Cardiac fibroblast (primary cell): ENCODE measurements at places on chromosomes 3 and 15.

DNA sequence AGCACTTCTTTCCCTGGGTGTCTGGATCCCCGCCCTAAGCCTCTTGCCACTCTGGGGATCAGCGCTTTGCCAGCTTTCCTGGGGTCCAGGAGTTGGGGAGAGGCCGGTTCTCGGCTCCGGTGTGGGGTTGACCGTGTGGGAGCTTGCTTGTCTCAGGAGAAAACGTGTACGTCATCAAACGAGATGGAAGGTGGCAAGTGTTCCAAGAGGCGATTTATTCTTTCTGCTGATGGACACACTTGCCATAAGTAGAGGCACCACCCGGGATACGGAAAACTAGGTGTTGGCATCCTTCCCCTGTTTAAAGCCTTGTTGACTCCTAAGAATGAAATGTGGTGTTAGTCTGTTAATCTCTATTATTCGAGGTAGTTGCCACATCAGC, 295 bp downstream of the ZWILCH start:
- DNase-seq = no peak

- DNase-seq = no peak
Observed at GRCh38 chr3:171313702-171314101, 146.5 kb downstream of the TNIK start.

DNA sequence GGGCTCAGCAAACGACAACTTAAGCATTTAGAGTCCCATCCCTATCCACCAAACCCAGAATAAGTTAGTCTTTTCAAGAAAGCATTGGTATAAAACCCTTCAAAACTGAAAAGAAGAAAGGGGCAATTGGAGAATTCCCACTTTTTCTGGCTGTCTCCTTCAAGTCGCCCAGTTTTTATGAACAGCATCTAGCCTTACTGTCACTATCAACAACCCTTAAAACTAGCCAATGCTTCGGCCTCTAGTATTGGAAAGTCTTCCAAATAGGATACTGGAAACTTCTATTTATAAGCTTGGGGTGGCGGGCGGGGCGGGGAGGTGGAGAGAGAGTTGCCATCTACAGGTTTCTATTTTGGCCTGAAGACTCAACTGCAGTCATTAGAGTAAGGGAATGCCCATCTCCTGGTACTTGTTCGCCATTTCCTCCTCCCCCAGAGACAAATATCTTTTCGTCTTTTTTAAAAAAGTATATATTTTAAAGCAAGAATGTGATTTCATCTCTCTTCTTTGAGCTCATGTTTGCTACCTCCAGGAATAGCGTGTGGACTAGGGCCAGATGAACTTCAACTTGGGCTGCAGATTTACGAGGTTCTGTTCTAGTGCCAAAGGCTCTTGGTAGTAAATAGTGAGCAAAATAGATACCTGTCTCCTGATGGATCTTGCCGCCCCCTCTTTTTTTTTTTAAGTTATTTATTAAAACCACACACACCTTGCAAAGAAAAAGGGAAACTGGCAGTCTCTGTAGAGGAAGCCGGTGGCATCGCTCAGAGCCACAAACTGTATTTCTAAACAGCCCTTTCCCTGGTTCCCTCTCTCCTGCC, 2.7 kb downstream of the BCL6 start:
- DNase-seq = peak; percentile 52

GRCh38 chr3:66717806-66718205, 217.0 kb upstream of the LRIG1 start:
- no peak for DNase-seq

GRCh38 chr3:17915341-17915740, 172.9 kb upstream of the TBC1D5 start:
- peak; percentile 10 for DNase-seq

DNA sequence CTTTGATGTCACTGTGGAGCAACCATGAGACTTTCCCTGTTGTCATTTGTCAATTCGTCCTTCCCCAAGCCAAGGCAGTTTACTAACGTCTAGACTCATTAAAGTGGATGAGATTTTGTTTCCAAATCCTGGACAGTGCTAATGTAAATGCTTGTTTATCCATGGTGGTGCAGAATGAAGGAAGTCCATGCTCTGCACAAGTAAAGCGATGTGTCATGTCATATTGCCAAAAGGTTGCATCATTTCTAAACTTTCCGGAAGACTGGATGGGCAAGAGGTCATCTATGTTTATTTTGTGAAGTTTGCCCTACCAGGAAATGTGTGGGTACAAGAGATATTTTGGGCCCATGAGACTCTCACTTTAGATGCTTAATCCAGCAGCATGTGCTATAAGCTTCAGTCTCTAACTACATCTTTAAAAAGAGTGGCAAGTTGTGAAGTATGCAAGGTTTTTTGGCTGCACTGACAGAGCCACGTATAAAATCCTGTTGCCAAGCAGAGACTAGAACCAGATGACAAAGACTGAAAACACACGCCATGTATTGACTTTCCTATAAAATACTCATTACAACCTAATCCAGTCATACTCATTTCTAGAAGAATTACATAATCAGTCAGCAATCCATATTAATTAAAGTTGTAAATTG, 72.1 kb upstream of the FNDC3B start:
- peak; percentile 90 for DNase-seq

- no peak for DNase-seq
Observed at GRCh38 chr3:133673746-133674145, 12.0 kb upstream of the TOPBP1 start.

DNA sequence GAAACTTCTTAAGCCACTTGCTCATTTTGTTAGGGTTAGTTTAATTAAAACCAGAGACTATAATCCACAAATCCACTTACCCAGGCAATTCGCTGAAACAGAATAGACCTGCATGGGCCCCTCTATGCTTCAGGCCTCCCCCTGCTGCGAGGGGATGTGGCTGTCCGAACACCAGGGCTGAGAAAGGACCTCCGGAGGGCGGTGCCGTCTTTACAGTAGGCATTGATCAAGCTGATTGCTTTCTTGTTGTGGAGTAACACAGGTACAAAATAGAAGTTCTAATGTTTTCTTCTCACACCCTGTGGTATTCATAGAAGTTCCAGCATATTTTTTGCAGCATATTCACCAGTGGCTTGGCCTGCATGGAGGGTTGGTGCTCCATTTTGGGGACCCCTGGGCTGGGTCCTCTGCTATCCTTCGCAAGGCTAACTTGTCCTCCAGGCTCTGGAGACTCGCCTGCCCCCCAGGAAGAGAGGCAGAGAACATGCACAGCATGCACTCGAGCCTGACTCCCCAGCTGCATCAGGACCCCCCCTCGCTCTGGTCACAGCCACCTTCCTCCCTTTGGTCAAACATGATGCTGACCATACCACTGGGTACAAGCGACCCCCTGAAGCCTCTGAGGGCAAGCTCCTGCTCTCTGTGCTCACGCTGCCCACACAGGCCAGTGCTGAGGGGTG, 55.3 kb downstream of the TPRA1 start:
- DNase-seq = no peak

- no peak for DNase-seq
Observed at GRCh38 chr15:27722102-27722501, 377.0 kb downstream of the OCA2 start.

DNA sequence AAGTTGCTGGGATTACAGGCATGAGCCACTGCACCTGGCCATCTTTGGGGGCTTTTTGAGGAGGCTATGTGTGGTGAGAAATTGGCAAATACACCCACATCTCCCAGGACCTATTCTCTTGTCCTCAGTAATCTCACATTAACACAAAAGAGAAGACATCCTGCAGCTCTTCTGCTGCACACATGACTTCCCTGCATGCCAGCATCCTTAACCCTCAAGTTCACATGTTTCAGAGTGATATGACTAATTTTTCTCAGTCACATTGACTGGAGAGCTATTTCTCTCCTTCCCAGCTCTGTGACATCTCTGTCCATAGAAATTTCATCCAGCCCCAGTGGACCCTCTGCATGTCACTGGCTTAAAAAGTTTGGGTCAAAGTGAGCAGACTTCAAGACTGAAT, 1.9 kb upstream of the SKIC8 start:
- DNase-seq = no peak

DNA sequence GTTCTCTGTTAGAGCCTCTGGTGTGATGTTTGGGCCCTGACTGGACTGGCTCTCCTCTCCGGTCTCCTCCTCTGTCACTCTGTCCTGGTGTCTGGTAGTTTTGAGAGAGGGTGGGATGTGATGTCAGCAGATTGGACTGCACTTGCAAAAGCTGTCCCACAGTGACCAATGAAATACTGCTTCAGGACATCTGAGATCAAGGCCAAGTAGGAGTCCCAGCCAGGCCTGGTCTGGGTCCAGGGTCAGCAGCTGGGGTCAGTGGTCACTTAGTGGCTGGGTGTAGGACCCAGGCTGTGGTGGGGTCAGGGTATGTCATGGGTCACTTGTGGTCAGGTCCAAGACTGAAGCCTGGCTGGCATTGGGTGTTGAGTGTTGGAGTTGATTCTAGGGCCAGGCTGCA, 20.9 kb downstream of the ALDH1L1 start:
- no peak for DNase-seq

DNA sequence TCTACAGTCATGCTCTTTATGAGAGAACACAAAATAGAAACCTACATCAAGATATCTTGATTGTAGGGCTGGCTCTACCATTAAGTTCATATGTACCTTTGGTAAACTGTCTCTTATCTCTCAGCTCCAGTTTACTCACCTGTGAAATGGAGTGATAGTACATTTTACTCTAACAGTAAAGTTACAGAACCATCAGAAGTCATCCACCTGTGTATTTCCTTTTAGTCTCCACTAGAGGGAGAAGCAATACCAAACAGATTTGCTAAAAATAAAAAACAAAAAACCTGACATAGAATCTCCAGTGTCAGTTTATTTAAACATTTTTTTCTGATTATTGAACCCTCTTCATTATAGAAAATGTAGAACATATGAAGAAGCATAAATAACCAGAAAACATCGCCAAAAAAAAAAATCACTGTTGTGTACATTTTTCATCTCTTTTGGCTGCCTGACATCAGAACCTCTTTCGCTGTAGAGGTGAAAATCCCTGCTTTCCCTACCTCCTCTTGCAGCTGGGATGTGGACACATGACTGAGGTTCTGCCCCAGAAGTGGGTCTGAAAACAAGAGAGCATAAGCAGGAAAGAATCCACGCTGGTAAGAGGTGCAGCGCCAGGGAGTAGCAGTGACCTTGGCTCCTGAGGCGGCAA, 48.7 kb upstream of the WDR72 start:
- DNase-seq = peak; percentile 18

DNA sequence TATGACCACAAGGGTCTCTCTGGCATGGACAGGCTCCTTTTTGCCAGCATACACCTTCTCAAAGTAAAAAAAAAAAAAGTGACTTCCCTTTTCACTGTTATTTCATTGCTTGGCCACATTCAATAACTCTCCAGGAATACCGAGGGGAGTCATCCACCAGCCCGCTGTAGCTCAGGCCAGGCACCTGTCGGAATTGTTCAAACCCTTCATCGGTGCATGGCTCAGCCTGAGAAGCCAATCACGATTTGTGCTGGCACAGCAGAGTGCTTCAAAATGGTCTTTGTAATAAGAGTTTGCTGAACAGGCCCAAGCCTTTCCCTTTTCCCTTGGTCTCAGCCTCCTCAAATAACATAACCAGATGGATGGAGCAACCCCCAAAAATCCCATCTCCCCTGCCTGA, 145.4 kb downstream of the PDZRN3 start:
- no peak for DNase-seq

- DNase-seq = no peak
Observed at GRCh38 chr15:80753161-80753560, 26.0 kb upstream of the CEMIP start.

- DNase-seq = peak; percentile 86
Observed at GRCh38 chr3:28050885-28051284, 190.5 kb upstream of the CMC1 start.

DNA sequence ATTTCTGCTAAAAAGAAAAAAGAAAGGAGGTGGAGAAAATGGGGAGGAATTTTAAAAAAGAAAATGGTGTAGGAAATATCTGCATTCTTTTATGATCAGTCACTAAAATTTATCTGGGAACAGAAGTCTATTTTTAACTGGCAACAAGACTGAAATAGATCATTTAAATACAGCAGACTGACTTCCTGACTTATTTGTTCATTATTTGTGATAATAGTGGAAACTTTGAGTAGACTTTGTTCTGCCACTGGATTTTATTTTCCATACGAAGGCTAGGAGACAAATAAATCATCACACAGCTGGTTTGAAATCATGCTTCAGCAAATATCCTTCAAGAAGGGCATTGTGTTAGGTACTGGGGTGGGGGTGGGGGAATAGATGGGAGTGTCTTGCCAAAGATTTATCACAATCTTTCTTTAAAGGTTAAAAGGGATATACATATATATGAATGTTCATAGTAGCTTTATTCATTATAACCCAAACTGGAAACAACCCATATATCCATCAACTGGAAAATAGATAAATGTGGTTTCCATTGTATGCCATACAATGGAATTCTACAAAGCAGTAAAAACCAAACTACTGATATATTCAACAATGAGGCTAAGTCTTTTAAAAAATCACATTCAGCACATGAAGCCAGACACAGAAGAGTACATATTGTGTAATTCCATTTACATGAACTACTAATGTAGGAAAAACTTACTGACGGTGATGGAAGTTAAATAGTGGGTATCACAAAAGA, 4.7 kb upstream of the CLASP2 start:
- peak; percentile 66 for DNase-seq

DNA sequence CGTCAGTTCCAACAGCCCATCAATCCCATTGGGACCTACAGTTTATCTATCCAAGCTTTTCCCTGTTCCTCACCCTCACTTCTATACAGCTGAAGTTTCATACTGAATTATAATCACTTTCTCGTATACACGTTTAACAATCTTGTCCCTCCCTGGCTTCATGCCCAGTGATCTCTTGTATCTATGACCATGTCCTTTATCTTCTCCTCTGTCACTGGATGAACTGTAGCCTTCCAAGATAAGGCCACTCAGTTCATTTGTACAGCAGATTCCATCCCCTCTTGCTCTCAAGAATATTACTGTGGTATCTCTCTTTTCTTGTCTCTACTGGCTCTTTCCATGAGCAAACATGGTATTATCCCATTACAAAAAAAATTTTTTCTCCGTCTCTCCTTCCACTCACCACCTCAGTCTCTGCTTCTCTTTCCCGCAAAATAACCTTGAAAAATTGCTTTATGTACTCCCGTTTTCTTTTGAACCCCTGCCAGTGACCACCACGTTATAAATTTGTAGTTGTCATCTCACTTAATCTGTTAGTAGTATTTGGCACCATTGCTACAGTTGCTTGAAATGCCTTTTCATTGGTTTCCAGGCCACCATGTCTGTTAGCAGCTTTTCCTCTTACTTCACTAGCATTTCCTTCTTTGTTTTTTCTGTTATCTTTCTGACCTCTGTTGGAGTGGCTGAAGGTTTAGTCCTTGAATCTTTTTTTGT, 9.4 kb downstream of the CTNNB1 start:
- DNase-seq = no peak

DNA sequence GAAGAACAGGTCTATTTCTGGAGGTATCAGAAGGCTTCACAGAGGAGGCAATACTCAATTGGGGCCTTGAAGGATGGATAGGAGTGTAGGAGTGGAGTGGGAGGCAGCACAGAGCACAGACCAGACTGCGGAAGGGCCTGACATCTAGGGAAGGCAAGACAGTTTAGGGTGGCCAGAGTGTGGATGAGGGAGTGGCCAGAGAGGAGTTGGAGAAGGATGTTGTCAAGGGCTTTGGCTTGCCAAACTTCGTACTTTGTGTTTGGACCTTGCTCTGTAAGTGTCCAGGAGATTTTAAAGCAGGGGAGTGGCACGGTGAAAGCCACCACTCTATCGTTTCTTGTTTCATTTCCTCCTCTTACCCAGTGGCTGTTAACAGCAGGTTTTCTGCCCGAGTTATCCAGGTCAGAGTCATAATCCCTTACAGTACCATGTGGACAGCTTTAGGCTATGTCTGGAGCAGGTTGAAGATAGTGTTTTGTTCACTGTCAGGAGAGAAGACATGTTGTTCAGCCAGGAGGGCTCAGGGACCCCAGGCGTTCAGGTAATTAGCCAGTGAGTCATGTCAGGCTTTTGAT, 12.3 kb downstream of the SMAD3 start:
- DNase-seq = no peak

GRCh38 chr3:107704477-107704876, 181.7 kb downstream of the BBX start:
- DNase-seq = peak; percentile 52
